Stimulated activated CD8-positive, alpha-beta memory T cell treated with anti-CD3 and anti-CD28 coated beads, Interleukin-15, amount 100 ng/mL, for 4 hours (primary cell): ENCODE measurements at places on chromosomes 6 and 20.

- no peak for DNase-seq
Measured at GRCh38 chr6:13718123-13718458, 6.5 kb upstream of the RANBP9 start.

- no peak for DNase-seq
Measured at GRCh38 chr6:53250176-53251032, 98.3 kb downstream of the ELOVL5 start.

- DNase-seq = no peak
Measured at GRCh38 chr20:37357481-37358365, 11.8 kb downstream of the SRC start.

DNA sequence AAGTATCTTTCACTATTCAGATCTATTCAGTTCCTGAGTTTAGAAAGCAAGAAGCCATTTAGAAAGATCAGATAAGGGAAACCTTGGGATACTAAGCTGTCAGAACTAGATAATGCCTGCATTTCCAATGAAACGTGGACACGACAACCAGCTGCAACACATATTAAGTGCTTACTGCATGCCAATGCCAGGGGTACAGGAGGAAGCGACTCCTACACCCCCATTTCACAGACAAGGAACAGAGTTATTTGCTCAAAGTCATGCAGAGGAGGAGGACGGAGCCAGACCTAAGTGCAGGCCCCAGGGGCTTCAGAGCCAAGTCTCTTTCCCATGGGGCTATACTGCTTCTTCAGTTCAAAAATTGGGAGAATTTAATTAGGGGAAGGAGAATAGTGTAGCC, 62.4 kb downstream of the PREX1 start:
- no peak for DNase-seq

- no peak for DNase-seq
Measured at GRCh38 chr6:108762394-108762793, 85.8 kb upstream of the ARMC2 start.

GRCh38 chr6:98514796-98515195, 319.6 kb upstream of the POU3F2 start:
- DNase-seq = no peak

GRCh38 chr6:133991096-133991593, 38.1 kb downstream of the TBPL1 start:
- DNase-seq = no peak

GRCh38 chr6:39927159-39927558, 7.1 kb downstream of the MOCS1 start:
- no peak for DNase-seq

- DNase-seq = no peak
Measured at GRCh38 chr6:14618759-14619418, 501.3 kb downstream of the CD83 start.

- DNase-seq = peak; percentile 64
Measured at GRCh38 chr6:149863698-149864577, at the start of gene LRP11. Gene LRP11 (minus strand): TSS chr6:149864359. CDS start chr6:149864020, 339 bp downstream.

DNA sequence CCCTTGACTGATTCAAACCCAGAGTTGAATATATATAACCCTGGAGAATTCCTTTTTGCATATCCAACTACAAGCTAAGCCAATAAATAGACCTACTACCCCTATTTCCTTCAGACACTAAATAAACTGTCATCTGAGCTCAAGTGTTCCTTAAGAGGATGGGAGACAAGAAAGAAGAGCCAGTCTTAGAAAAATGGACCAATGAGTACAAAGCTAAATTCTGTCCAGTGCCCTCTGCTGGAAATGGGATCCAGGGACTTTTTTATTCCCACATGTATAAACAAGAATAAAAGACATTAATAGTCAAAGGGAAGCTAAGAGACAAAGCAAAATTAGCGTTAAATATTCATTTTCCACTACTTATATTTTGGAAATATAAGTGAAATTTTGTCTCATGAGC, 4.8 kb downstream of the PPP1R10 start:
- DNase-seq = no peak
